ENCODE measurements at places on chromosomes 3 and 15.

GRCh38 chr3:107833722-107834416 is 257.0 kb downstream of the CD47 start:
- DNase-seq, result no peak

- DNase-seq, result peak; percentile 6
Observed at GRCh38 chr3:36866368-36866767, 78.5 kb downstream of the TRANK1 start.

- DNase-seq, result no peak
Observed at GRCh38 chr3:30608598-30608947, 2.2 kb downstream of the TGFBR2 start.

GRCh38 chr3:131914090-131914691 is 120.6 kb downstream of the CPNE4 start:
- no peak for DNase-seq

DNA sequence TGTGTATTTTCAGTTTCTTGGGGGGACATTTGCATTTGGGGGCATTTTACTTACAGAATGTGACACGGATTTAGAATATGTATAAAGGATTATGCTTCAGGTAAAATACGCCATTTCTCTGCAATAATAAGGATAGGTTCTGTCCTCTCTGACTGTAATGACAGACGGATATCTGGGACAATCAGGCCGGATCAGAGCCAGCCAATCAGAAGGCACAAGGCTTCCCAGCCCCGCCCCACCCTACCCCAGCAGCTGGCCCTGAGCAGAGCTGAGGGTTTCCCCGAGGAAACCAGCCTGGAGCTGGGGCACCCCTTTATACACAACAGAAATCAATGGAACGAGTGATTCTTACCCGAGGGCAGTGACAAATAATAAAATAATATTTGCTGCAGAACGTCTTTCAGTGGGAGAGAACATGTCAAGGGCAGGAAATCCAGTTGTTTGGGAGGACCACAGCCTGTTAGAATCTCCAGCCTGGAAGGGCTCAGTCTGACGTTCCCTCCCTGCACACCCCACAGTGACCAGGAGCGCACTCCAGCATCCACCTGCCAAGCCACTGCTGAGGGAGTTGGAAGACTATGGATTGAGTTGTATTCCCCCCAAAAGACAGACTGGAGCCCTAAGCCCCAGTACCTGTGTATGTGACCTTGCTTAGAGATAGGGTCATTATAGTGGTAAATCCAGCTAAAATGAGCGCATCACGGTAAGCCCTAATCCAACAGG is 30.3 kb upstream of the SEC13 start:
- DNase-seq, result no peak

GRCh38 chr15:93168910-93169309 is 79.9 kb upstream of the RGMA start:
- DNase-seq, result peak; percentile 55

DNA sequence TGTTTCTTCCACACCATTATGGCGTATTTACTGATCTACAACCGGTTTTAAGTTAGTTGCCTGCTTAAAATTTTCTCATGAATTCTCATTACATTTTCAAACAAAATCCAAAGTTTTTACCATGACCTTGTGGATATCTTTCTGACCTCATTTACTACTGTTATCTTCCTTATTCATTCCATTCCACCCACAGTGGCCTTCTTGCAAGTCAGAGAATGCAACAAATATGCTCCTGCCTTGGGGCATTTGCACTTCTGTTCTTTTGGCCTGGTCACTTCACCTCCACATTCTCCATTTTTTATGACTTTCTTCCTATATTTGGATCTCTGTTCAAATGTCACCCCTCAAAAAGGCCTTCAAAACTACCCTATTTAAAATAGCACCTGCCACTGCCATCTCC is 8.8 kb upstream of the SLC15A2 start:
- DNase-seq, result no peak

- peak; percentile 8 for DNase-seq
Observed at GRCh38 chr3:97658668-97659285, 105.8 kb upstream of the ARL6 start.

GRCh38 chr3:43373560-43373928 is 87.2 kb downstream of the SNRK start:
- DNase-seq, result peak; percentile 27

DNA sequence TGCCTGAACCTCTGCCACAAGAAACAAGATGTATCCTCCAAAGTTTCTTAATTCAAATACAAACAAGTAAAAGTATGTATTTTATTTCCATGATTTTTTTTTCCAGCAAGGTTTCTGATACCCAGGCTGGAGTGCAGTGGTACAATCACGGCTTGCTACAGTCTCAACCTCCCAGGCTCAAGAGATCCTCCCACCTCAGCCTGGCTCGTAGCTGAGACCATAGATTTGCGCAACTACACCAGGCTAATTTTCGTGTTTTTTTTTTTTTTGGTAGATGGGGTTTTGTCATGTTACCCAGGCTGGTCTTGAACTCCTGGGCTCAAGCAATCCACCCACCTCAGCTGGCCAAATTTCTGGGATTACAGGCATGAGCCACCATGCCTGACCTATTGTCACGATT is 12.2 kb upstream of the VEPH1 start:
- no peak for DNase-seq
